ENCODE measurements at places on chromosomes 1 and 21.

DNA sequence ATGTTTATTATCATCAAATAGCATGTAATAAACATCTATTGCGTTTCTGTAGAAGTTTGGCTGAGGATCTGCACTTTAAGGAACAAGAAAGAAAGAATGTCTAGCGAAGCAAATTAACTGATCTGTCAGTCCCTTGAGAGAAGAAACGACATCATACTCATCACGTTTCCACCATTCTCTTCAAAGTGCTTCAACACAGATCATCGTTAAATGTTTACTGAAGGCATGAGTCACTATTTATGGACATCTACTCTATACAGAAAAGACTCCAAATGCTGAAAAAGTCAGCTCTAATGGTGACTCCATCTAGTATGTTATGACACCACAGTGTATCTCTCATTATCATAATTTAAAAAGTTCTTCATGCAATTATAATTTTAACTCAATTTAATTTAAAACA is 369.1 kb downstream of the RGS7 start:
- DNase-seq: no peak

DNA sequence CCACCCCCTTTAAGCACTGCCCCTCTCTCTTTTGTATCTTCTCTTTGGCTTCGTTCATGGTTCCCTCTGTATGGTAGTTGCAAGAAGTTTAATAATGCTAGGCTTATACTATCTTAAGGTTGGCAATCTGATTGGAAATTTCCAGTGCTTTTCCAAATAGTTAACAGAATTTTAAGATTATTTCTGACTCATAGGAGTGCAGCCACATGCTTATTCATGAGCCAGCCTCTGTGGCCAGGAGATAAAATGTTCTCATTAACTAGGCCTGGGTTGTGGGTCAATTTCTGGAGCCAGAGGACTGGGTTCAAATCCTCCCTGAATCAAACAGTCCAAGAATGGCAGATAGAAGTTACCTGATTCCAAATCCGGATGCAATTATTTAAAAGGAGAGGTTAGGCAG is 103.1 kb downstream of the ATP6V1G3 start:
- DNase-seq: no peak

DNA sequence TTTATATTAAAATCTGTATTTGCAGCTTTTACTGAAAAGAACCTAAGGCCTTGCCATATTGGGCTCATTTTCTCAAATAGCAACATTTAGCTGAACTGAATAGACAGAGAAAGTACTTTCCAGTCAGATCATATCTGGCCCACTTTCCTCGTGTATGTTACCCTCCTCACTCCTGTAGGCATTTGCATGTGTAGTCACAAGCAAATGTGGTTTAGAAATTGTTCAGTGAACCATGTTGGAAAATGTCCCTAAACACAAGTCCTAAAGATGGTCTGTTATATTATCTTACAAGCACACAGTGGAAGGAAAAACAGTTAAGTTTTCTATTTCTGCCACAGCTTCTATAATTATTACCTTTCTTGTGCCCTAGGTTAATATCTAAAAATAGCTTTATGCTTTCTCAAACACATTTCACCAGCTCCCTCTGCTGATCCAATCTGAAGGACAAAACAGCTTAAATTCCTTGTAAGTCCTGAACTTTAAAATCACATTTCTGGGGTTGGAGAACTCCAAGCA is 606 bp upstream of the FMO4 start:
- DNase-seq: no peak

DNA sequence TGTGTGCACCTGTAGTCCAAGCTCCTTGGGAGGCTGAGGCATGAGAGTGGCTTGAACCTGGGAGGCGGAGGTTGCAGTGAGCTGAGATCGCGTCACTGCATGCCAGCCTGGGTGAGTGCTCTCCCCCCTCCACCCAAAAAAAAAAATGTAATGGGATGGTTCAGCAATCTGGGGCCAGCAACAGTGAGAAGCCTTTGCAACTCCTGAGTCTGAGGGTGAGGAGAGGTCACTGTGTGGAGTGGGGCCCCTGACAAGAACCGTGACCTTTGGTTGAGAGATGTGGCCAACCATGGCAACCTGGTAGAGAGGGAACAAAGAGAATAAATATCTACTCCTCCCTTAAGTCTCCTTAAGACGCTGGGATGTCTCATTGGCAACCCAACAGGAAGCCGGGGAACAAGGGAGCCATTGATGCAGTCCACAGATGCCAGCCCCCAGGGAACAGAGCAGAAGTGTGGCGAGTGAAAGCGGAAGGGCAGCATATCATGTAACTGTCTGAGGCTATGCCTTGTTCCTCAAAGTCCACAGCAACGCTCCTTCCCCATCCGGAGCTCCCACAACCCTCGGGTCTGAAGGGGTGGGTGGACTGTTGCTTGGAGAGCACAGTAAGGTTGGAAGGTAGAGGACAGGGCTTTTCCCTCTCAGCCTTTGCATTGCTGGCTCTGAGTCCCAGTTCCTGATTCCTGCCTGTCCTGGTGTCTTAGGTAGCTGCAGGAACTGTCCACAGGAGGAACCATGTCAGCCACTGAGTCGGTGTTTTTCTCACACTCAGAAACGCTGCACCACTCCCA is 8.3 kb downstream of the TRNP1 start:
- DNase-seq: no peak

DNA sequence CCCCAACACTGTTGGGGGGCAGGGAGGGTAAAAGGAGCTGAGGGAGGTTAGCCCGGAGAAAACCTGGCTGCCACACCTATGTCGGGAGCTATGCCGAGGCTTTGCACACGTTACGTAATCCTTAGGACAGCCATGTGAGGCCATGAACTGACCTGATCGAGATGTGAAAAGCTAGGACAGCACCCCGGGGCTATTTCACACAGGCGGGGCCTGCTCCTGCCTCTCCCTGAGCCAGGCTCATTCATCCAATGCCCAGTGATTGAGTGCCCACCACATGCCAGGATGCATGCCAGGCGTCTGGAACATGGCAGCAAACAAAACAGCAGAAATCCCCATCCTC is 30.2 kb downstream of the LDLRAP1 start:
- DNase-seq: no peak

DNA sequence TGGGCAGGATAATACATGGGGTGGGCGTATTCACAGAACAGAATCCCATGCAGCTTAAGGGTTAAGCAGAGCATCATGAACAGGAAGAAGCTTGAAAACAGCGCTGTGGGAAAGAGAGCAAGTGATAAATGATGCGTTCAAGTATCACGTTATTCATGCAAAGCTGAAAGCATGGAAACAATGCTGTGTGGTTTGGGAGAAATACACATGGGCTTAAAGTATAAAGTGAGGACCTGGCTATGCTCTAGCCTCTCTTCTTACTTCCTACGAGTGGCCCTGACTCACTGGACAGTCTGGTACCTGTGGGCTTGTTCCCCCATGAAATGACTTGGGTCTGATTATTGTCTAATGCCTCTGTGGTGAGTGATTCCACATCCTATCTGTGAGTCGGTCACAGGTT is 25.7 kb downstream of the TMPRSS2 start:
- no peak for DNase-seq

DNA sequence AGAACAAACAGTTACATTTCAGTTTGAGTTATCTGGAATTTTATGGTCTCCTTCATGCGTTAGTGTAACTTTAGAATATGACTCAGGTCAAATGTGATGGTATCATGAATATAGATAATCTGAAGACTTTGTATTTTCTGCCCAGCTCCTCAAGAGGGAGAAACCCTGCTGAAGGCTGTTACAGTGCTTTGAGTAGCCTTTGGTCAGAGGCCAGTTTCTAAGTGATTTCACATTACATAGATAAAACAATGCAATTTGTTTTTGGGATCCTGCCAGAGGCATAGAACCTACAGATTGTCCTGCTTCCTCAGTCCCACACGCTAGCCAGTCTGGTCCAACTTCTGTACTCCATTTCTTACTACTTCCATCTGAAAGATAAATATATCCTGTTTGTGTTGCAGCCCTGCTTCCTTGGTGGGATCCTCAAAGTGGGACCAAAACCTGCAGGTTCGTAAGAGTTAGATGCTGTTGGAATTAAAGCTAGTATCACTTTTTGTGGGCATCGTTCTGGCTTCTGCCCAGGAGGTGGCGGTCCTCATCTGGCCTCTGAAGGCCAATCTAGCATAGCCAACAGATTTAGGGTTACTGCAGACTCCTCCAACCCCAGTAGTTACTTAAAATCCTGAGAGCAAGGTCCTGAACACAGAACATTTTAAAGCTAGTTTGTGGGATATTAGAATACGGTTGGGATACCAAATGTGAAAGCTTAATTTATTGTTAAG is 645.8 kb upstream of the USP24 start:
- DNase-seq: peak; percentile 2

GRCh38 chr1:59779949-59780348 is 34.8 kb upstream of the HOOK1 start:
- DNase-seq: no peak

DNA sequence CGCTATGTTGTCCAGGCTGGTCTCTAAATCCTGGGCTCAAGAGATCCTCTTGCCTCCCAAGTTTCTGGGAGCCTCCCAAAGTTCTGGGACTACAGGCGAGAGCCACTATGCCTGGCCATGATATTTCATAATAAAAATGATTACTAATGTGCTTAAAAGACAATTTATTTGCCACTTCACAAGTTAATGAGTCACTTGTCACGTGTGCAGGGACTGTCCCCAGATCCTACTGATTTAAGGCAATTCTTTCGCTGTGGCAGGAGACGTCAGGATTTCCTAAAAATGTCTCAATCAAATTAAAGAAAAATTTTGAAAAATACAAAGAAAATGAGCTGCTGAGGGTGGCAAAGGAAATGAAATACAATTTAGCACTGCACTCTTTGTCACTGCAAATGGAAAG is 43.5 kb downstream of the B3GALNT2 start:
- DNase-seq: no peak

- no peak for DNase-seq
These were observed 55.7 kb downstream of the NID1 start for GRCh38 chr1:236009191-236009590.

DNA sequence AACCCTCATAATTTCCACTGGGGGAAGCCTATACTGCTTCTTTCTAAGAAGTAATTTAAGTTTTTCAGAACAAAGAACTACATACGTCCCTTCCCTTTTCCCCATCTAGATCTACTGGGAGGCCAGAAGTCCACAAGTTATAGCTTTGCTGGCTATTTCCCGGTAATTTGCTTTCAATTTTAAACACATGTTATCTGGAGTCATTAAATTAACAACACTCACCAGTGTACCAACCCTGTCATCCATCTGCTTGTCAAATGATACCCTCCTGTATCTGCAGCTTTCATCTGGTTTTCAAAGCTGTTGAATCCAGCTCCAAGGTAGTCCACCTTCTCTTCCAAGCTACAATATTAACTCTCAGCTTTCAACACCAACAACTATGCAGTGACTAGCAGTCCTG is 466.7 kb upstream of the PKN2 start:
- DNase-seq: peak; percentile 1

DNA sequence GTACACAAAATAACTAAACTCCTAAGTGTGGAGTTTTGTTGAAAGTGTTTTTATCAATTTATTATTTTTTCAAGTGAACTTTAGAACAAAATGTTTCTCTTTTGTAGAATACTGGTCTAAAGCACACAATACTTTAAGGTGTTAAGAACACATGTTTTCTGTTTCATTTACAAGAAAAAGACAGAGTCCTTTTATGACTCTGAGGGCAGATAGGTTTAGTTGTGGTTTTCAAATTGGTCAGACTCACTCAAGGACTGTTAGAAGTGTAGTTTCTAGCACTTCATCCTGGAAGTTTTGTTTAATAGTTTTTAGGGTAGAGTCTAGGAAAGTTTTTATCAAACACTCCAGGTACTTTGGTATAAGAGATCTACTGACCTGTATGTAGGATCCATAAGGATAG is 376.5 kb downstream of the LRRIQ3 start:
- DNase-seq: no peak

DNA sequence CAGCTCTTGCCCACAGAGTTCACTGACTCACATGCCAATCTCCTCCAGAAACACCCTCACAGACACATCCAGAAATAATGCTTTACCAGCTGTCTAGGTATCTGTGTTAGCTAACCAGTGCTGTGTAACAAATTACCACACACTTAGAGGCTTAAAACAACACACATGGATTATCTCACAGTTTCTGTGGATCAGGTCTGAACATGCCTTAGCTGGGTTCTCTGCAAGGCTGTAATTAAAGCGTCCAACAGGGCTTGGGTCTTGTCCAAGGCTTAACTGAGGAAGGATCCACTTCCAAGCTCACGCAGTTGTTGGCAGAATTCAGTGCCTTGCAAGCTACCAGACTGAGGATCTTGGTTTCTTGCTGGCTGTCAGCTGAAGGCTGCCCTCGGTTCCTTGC is 92.5 kb upstream of the RGS4 start:
- no peak for DNase-seq

DNA sequence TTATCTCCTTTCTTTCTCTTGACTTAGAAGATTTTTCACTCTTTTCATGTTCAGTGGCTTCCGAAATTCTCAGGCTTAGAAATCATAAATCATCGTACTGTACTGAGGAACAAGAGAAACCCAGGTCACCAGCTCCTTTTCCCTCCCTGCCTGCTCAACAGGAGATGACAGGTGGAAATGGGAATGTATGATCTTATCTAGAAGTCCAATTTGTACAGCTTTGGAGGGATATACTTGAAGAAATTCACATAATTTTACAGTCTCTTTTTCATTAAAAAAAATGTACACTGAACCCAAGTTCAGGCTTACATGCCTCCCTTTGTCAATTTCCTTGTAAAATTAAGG is 11.7 kb downstream of the EVA1C start:
- DNase-seq: no peak

GRCh38 chr1:30684881-30685795 is 38.2 kb downstream of the MATN1 start:
- DNase-seq: peak; percentile 77

GRCh38 chr1:222392556-222392955 is 155.3 kb downstream of the HHIPL2 start:
- DNase-seq: no peak

DNA sequence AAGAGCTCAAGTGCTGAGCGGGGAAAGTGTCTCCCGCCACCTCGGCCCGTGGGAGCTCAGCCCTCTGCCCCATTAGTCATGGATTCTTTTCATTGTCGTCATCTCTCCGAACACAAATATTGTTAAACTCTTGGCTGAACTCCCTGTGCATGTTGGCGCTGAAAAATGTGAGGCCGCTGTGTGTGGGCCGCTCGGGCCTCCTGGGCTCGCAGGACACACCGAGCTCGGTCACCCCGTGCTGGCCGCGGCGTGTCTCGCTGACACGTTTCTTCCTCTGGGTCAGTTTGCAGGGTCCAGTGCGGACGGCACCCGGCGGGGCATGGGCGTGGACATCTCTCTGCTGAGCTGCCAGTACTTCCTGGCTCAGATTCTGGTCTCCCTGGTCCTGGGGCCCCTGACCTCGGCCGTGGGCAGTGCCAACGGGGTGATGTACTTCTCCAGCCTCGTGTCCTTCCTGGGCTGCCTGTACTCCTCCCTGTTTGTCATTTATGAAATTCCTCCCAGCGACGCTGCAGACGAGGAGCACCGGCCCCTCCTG is 25.6 kb downstream of the SLC45A1 start:
- no peak for DNase-seq

GRCh38 chr1:162172311-162173102 is 103.0 kb downstream of the NOS1AP start:
- DNase-seq: no peak

GRCh38 chr1:224435999-224436398 is 1.4 kb upstream of the WDR26 start:
- no peak for DNase-seq

- DNase-seq: no peak
These were observed 3.1 kb downstream of the ASCL5 start for GRCh38 chr1:201123866-201124265.
